Dorsolateral prefrontal cortex (tissue), 122 donors: ENCODE measurements at places on chromosomes 4 and X.

DNA sequence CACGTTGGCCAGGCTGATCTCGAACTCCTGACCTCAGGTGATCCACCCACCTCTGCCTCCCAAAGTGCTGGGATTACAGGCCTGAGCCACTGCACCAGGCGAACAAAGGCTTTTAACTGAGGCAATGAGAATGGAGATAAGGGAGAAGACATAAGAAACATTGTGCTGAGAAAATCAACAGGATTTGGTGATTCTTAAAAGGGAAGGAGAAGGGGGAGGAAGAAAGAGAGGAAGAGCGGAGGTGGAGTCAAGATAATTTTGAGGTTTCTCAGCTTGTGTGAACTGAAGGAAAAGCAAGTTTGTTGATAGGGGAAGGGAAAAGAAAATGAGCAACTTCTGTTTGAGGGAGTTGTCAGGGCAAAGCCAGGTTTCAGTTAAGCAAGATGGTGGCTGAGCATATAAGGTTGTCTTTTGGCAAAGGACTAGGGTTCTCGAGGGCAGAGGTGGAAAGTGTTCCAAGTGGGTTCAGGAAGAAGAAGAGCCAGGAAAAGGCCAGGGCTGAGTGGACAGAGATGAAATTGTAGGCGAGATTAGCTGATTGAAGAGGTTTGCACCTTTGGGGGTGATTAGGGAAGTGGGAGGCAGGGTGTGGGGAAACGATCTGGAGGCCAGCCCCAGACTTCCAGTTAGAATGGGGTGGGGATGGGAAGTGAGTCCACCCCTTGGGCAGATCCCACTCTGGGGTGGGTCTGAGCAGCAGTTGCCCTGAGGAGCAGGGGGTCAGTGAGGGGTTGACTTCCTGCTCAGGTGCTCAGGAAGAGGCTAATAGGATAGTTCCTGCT, 7.8 kb downstream of the DOCK11 start:
- no peak for DNase-seq

DNA sequence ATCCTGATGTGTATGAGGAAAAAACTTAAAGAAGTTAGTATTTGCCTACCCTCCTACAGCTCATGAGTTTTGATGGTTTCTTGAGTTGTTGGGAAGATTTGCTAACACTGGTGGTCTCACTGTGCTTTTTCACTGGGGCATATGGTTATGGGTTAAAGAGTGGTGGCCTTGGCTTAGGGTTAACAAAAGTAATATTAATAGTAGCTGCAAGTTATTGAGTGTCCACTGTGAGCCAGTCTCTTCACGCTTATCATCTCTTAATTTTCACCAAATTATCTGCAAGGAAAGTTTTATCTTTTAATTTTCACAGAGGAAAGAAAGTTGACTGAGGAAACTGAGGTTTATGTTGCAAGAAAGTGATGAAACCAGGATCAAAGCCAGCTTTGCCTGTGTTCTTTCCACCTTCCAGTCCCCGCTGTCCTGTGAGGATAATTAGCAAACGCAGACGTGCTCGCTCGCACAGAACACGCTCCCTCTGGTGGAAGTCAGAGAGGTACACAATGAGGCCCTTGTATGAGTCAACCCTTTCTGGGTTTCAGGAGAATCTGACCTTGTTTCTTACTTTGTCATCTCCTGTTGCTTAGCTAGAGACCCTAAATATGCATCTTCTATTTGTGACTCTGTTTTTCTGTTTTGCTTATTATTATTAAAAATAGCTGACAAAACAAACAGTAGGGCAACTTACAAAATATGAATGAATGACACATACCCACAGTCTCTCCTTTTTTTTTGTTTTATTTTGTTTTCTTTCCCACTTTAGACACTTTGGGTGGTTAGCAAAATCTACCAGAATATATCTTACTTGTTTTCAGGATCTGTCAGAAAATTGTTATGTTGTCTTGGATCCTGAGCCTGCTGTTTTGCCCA, 94.3 kb downstream of the DDIT4L start:
- peak; percentile 45 for DNase-seq

DNA sequence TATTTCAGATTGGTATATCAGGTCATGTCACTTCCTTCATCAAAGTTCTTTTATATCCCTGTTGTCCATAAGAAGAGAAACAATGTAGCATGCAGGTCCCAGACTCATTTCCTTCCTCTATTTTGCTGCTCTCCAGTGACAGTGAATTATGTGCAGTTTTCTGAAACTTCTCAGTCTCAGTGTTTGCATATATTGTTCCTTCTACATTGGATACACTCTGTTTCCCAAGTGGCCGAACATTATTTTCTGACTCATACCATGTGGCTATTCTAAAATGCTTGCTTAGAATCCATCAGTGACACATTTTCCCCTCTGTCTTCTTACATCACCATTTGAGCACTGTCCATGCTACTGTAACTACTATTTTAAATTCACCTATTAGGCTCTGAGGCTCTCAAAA, 305.7 kb downstream of the PDHA2 start:
- no peak for DNase-seq

GRCh38 chr4:154025110-154025509, 236.2 kb upstream of the SFRP2 start:
- no peak for DNase-seq

GRCh38 chrX:141176586-141177451, at the start of gene LDOC1:
TSS of gene LDOC1 (minus strand) at chrX:141177129. CDS start at chrX:141177021, 108 bp downstream.
- peak; percentile 82 for DNase-seq

GRCh38 chr4:54395013-54395527, 166.0 kb downstream of the PDGFRA start:
- no peak for DNase-seq

GRCh38 chr4:25904748-25905082, 9.3 kb upstream of the SMIM20 start:
- no peak for DNase-seq

DNA sequence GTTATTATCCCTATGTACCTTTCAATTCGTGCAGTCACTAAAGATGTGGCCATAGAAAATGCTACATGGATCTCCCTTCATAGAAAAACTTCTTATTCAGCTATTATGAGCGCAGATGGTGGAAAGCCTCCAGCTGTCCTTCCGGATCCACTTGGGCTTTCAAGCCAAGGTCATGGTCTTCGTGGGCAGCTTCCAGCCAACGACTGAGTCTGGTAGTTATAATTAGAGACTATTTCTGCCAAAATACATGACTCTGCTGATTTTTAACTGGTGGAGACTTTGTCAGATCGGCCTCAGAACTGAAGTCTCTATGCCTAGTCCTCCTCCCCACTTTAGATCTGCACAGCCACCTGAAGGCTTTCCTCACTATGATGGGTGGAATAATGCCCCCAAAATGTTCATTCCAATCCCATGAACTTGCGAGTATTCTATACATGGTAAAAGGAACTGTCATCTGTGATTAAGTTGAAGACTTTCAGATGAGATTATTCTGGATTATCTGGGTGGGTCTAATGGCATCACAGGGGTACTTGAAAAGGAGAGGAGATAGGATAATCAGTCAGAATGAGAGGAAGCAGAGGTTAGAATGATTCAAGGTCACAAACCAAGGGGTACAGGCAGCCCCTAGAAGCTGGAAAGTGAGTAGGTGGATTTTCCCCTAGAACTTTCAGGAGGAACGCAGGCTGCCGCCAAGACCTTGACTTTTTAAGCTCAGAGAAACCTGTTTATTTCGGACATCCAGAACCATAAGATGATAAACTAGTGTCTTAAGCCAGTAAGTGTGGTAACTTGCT, 171.1 kb upstream of the CXCL13 start:
- no peak for DNase-seq

DNA sequence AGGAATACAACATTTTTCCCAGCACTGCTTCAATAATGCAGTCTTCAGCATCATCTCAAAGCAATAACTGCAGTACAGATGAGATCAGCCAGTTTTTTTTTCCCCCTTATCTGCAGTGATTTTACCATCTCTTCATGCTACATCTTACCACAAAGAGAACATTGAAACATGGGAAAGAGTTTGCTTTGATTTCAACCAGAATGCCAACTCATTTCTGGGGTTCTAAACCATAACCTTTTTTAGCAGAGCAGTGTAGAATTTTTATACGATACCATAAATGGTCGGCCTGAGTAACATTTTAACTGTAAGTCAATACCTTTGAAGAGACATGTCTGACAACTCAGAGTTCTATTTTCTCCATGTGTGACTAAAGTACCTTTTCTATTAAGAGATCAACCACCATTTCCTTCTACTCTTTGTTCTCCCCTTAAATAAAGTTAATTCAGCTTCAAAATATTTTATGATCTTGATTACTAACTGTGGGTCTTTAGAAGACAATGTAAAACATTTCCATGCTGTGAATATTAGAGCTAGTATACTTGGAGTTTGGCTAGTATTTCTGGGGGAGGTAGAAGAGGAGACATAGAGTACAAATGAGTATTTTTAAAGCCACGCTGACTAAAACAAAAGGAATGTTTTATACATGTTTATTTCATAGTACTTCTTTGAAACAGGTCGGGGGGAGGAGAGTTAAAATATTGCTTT, 69.1 kb downstream of the TET2 start:
- DNase-seq = no peak

DNA sequence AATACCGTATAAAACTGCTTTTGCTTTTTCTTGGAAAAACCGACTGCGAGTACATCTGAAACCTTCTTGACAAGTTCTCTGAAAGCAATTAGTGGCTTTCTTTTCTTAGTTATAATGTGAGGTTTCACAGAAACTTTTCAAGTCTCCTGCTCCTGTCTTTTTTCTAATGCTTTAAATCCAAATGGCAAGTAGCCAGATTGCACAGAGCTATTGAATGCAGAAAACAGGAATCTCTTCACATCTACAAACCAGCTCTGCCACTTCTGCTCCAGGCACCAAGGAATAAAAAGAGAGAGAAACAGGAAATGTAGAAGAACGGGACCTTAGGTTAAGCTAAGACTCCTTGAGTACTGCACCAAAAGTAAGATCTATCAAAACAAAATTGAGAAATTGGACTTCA, 267.3 kb upstream of the TET2 start:
- DNase-seq = no peak

GRCh38 chrX:19194285-19195242, 72.3 kb upstream of the ADGRG2 start:
- no peak for DNase-seq

GRCh38 chr4:135192751-135193535, 991.4 kb upstream of the PABPC4L start:
- no peak for DNase-seq

DNA sequence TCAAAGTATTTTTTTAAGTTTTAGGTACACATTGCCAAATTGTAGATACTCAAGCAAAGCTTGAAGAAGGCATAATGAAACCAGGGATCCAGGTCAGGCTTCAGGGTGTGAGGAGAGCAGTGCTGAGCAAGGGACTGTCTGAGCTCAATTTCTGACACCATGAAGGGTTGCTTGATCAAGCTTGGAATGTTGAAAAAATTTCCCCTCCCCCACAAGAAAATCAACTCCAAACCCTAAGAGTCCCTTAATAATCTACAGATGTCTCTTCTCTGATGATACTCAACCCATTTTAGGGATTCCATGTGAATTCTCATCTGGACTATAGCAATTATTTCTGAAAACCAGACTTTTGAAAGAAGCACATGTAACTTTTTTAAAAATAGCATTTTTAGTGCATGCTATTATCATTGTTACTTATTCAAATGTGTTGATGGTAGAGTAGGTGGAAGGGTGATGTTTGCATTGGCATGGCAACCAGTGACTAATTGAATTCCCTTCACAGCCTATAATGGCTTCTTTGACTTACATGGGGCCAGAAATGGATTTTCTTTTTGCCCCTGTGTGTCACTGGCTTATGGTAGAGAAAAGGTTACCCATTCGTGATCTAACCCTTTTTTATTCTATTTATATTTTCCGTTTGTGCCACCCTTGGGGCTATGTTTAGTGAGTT, 252.0 kb downstream of the FBXW7 start:
- no peak for DNase-seq

GRCh38 chr4:110275871-110276270, 77.5 kb upstream of the ELOVL6 start:
- no peak for DNase-seq

- DNase-seq = no peak
Observed at GRCh38 chrX:119398974-119399771, at the start of gene SLC25A43. TSS of gene SLC25A43 (plus strand) at chrX:119399336. CDS start at chrX:119399404, 68 bp downstream.

DNA sequence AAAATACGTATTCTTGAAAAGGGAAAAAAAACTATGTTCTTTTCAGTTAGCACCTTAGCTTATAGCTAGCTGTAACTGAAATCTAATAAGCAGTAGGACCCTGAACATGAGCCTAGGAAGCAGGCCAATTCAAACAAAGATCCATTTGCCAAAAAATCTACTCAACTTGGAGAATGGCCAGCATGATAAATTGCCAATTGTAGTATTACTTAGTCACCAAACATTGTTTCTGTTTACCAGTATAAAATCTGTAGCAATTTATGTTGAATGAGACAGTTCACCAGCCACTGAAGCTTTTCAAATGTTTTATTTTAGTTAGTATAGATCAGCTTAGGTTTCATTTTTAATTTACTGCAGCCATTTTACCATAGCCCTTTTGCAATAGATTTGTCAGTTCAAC, 323.6 kb upstream of the DIPK2B start:
- no peak for DNase-seq

GRCh38 chr4:152599095-152599494, 63.2 kb upstream of the FBXW7 start:
- DNase-seq = no peak

DNA sequence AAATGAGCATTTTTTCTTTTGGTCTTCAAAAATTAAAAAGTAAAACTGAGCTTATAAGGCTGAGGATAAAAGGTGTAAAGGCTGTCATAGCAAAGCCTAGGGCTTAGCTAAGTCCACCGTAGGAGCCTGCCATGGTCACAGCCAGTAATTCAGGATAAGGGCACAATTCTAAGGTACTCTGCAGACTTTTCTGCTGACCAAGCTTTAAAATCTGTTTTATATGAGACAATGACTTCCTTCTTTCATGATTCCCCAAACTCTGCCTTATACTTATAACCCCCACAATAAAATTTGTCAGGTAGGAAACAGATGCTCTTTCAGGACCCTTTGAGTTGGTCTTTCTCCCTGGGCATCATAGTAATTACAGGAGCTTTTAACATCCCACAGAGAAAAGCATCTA, 138.5 kb downstream of the COL4A6 start:
- no peak for DNase-seq

DNA sequence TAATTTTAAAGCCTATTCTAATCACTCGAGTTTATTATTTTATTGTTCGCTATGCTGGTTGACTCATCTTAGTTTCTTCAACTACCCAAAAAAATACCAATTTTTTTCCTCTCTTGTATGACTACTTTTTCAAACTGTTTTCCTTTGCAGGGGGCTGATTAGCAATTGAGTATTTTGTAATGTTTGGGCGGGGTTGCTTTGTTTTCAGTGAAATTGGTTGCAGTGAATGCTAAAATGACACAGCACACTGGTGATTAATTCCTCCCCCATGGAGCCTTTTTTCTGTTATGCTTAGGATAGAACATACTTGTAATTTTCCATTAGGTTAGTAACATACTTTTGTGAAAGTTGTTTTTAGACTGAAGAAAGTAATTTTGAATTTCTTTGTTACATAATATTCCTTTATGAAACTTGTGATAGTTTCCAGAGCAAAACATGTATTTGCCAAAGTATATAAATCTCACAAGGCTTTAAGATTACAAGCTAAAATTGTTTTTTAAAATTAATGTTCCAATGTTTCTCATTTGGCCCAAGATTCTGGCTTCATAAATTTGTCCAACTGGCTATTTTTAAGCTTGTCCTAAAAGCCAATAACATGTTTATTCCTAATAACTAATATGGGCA, 120.4 kb downstream of the CHIC1 start:
- DNase-seq = no peak
